ENCODE measurements at places on chromosomes 2 and 18. TPM values are rescaled to one million over a fixed set of nuclear protein-coding genes. Genes with fewer than 3 reads are reported as not detected.

- peak; percentile 24 for DNase-seq
These were observed 198.0 kb downstream of the CDH20 start for GRCh38 chr18:61531182-61531581.

The VRK2 gene
- 17.8 TPM for total RNA-seq

The MYOM1 gene
- total RNA-seq = 662 TPM

The DNAH6 gene
- 0.51 TPM for total RNA-seq

- DNase-seq = peak; percentile 73
These were observed 460 bp upstream of the ZBTB7C start for GRCh38 chr18:48409591-48410094.

DNA sequence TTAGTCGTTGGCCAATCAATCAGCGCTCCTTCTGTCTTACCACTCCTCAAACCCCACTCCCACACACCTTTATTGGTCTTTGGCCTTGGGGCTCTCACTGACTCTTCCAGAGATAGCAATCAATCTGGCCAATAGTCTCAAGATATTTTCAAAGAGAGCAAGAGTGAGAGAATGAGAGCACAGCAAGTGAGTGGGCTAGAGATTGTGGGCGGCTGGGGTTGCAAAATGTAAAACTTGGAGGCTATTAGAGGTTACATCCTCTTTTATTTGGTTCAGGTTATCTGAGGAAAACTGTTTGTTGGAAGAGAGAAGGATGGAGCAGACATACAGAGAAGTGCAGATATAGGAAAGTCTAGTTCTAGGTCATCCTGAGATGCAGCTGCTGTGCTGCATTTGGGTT is 32.8 kb downstream of the TACR1 start:
- no peak for DNase-seq

The R3HDM1 gene
- 17.6 TPM for total RNA-seq

DNA sequence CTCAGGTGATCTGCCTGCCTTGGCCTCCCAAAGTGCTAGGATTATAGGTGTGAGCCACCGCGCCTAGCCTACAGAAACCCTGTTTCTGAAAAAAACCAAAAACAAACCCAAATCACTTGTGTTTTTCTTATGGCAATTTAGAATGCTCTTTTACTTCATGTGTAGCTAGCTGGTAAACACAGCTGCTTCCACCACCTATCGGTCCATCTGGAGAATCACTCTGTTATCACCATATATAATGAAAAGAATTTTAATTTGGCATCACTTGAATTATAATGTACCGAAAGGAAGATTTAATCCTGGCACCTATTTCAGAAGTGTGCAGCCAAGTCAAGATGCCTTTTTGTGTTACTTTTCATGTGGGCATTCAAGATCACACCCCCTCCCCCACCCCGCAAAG is 86.5 kb upstream of the ITGB6 start:
- no peak for DNase-seq

GRCh38 chr2:20443276-20443920 is 3.5 kb upstream of the RHOB start:
- peak; percentile 88 for DNase-seq

The TIA1 gene
- total RNA-seq = 255 TPM

DNA sequence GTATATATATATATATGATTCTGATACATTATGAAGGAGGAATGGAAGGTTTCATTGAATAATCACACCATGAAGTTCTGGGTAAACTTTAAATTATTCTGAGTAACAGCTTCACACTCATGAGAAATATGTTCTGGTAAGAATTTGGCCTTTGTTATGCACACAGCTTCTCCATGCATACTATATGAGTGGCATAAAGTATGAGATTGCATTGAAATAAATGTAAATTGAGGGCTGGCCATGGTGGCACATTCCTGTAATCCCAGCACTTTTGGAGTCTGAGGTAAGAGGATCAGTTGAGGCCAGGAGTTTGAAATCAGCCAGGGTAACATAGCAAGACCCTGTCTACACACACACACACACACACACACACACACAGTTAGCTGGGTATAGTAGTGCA is 50.0 kb upstream of the ARL5A start:
- DNase-seq = no peak

GRCh38 chr2:30756051-30756719 is 51.1 kb downstream of the CAPN13 start:
- DNase-seq = peak; percentile 26

DNA sequence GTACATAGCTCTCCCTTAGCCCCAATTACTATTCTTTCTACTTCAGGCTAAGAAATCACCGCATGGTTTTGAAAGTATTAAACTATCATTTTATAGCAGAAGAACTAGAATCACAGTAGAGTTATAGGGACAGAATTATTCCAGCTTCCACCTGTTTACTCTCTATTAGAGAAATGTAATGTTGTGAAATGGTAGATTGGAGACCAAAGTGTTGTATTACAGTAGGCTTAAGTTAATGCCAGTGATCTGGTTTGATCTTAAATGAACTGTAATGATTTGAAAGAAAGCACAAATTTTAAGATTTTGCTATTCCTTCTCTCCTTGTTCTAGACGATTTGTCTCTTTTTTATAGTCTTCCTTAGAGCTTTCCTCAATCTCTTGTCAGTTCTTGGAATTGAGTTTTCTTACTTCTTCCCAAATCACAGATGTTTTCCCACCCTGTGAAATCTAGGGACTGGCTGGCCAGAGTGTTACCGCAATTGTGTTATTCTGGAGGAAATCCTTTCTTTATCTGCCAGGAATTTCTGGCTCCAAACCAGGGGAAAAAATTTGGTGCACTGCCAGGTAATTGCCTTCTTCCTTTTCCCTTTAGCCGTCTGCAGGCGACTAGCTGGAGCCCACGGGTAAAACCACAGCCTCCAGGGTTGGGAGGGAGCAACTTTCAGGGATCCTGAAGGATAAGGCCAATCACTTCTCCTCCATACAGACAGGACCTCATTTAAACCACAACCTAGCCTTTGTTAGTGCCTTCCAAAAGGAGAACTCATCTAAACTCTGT is 51.7 kb downstream of the NOP58 start:
- DNase-seq = peak; percentile 86

GRCh38 chr2:239383036-239383758 is 17.6 kb downstream of the HDAC4 start:
- no peak for DNase-seq

The SERPINB5 gene
- 25.3 TPM for total RNA-seq

- DNase-seq = no peak
These were observed 88.0 kb downstream of the KYNU start for GRCh38 chr2:142965443-142965842.

DNA sequence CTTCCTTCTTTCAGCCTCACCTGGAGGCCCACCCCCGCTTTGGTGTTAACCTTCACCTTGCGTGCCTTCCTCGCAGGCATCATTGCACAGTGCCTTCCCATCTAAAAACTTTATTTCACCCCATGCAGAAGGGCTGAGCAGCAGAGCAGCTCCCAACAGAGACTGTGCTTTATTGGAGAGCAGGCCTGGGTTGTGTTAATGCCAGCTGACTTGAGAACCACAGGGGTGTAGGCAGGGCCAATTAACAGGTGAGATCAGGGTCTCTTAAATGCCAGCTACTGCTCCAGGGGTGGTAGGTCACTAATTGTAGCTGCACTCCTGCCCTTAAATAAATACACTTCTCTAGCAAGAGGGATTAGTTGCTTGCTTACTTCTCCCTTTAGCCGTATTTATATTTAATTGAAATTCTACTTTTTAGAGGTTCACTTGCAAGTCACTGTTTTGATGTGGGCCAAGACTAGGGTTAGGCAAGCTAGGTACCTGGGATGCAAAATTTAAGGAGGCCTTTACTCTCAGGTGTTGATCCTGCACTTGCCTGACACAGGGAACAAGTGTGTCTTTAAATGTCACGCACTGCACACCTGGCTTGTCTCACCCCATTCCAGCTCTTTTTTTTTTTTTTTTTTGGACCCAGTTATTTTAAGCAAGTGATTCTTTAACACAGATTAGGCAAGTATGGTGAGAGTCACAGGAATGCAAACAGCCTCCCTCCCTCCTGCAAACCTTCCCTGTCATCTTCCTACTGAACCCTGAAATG is 54.5 kb downstream of the LYPD1 start:
- DNase-seq = no peak

GRCh38 chr2:160252900-160253299 is 52.8 kb upstream of the ITGB6 start:
- no peak for DNase-seq

GRCh38 chr2:36246320-36246990 is 109.1 kb upstream of the CRIM1 start:
- no peak for DNase-seq

- DNase-seq = peak; percentile 11
These were observed 119.9 kb downstream of the PARD3B start for GRCh38 chr2:204665207-204665606.

DNA sequence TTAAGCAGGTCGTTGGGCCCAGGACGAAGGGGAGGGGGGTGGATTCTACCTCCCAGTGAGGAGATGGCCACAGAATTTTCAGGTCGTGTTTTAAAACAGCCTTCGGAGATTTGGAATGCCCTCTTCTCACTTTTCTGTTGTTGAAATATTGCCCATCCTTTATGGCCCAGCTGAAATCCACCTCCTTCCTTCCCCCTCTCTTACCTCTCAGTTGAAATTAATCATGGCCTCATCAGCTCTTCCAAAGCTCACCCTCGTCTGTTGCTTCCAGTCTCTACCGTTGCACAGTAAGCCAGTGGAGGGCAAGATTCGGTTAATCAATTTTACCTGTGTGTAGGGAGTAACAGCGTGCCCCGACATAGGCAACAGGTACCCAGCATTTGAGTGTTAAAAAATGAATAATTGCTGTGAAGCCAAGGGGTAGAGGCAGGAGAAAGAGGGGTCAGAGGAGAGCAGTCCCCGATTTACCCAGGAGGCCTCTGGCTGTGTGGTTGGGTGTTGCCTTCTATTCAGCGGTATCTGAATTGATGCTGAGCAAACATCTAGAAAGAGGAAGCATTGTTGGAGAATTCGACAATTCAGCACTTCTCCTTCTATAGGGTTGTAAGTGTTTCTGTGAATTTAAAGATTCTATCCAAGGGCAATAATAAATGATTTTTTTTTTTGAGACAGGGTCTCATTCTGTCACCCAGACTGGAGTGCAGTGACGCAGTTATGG is 8.6 kb upstream of the PDIA6 start:
- DNase-seq = no peak

The SLC19A3 gene
- 5.3 TPM for total RNA-seq

The GALNT13 gene
- total RNA-seq = 1.1 TPM

The TBR1 gene
- not detected for total RNA-seq

- DNase-seq = no peak
These were observed 405 bp downstream of the SOS1 start for GRCh38 chr2:39120521-39120770.

Measured in tongue (tissue), 3 donors.